ENCODE measurements at places on chromosomes 16 and 17. TPM values are rescaled to one million over a fixed set of nuclear protein-coding genes. Genes with fewer than 3 reads are reported as not detected.

The SLC2A4 gene
- total RNA-seq, result 1.9 TPM

The ZSCAN32 gene
- total RNA-seq, result 7.5 TPM

The CYGB gene
- total RNA-seq, result 4.7 TPM

The GJD3 gene
- total RNA-seq, result 0.40 TPM

The KIF19 gene
- total RNA-seq, result 3.2 TPM

The HES7 gene
- not detected for total RNA-seq

The FGF11 gene
- 1.2 TPM for total RNA-seq

The PIPOX gene
- total RNA-seq, result 1.4 TPM

The SKAP1 gene
- 1.2 TPM for total RNA-seq

The SNN gene
- total RNA-seq, result 5.6 TPM

The ZPBP2 gene
- total RNA-seq, result not detected

The TPSD1 gene
- 0.19 TPM for total RNA-seq

The POLR2A gene
- 137 TPM for total RNA-seq

The FOXN1 gene
- 0.32 TPM for total RNA-seq

The DNAH2 gene
- total RNA-seq, result 0.32 TPM

The ZFP3 gene
- total RNA-seq, result 6.2 TPM

The CPHXL2 gene
- not detected for total RNA-seq

The PLLP gene
- 11.6 TPM for total RNA-seq

The EMP2 gene
- total RNA-seq, result 133 TPM

The TMIGD1 gene
- total RNA-seq, result 107 TPM

The EPOP gene
- total RNA-seq, result 1.1 TPM
